Stimulated activated CD8-positive, alpha-beta memory T cell treated with anti-CD3 and anti-CD28 coated beads, Interleukin-2, amount 100 ng/mL, for 1 hour (primary cell): ENCODE measurements at places on chromosomes 12 and 14.

GRCh38 chr12:120736404-120737331 lies 11.0 kb downstream of the ACADS start:
- no peak for DNase-seq

GRCh38 chr14:103016071-103016470 lies 41.3 kb downstream of the CDC42BPB start:
- DNase-seq, result no peak

- no peak for DNase-seq
Measured at GRCh38 chr14:88929656-88930436, 105.4 kb downstream of the TTC8 start.

- no peak for DNase-seq
Measured at GRCh38 chr12:2691006-2691344, 103.8 kb upstream of the FKBP4 start.

DNA sequence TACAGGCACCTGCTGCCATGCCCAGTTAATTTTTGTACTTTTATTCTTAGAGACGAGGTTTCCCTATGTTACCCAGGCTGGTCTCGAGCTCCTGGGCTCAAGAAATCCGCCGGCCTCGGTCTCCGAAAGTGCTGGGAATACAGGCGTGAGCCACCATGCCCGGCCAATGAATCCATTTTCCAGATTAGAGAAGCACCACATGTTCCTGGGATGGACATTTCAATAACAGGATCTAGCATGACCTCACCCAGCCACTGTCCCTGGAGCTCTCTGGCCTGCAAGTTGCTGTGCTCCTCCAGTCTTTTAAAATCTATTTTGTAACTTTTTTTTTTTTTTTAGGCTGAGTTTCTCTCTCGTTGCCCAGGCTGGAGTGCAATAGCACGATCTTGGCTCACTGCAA lies 2.2 kb downstream of the GPR132 start:
- DNase-seq, result no peak

DNA sequence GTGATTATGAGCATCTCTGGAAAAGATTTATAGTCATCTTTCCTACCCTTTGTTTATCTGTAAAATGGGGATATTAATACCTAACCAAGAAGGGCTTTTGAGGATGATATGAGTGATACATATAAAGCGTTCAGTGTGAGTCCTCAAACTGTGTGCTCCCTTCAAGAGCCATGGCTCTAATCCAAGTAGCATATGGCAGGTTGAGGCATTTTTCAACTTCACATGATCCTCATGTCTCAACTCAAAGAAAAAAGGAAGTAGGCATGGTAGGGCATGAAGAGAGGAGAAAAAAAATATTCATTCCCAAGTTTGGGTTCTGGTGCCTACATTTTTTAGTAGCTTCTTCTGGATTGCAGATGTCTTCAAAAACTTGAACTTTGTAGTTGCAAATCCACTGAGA lies 286.3 kb upstream of the ATP2B1 start:
- no peak for DNase-seq

- no peak for DNase-seq
Measured at GRCh38 chr14:94427016-94427613, 25.5 kb downstream of the SERPINA11 start.

DNA sequence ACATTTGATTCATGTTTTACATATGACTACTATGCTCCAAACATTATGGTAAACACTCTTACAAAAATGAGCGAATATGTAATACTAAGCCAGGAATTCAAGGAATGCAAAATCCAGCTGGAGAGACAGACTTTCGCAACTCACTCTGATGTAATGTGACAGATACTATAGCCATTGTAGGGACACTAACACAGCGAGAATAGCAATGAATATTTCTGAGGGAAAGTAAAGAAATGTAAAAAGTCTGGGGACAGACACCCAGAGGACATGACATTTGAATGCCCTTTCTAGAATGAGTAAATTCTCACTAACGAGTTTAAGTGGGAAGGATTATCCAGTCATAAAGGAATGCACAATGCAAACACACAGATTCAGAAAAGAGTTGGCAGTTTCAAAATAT lies 121.9 kb downstream of the PIK3C2G start:
- DNase-seq, result no peak

DNA sequence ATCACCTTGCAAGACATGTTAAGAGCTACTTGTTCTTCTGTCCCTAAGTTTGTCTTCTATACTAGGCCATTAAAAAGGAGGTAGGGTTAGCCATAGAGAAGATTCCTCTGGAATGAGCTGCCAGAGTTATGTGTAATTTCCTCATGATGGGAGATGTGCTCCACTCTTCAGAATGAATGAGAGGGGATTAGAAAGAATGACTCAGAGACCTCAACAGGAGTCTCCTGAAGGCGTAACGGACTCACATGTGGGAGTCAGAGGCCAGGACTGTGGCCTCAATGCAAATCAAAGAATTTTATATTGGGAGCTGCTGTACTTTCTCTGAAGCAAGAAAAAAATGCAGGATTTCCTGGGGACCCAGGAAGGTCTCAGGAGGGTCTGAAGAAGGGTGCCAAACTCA lies 87.8 kb upstream of the ATXN7L3B start:
- no peak for DNase-seq

GRCh38 chr12:76031081-76031413 lies 529 bp downstream of the PHLDA1 start:
- no peak for DNase-seq

GRCh38 chr14:76719666-76720065 lies 41.6 kb upstream of the VASH1 start:
- no peak for DNase-seq

DNA sequence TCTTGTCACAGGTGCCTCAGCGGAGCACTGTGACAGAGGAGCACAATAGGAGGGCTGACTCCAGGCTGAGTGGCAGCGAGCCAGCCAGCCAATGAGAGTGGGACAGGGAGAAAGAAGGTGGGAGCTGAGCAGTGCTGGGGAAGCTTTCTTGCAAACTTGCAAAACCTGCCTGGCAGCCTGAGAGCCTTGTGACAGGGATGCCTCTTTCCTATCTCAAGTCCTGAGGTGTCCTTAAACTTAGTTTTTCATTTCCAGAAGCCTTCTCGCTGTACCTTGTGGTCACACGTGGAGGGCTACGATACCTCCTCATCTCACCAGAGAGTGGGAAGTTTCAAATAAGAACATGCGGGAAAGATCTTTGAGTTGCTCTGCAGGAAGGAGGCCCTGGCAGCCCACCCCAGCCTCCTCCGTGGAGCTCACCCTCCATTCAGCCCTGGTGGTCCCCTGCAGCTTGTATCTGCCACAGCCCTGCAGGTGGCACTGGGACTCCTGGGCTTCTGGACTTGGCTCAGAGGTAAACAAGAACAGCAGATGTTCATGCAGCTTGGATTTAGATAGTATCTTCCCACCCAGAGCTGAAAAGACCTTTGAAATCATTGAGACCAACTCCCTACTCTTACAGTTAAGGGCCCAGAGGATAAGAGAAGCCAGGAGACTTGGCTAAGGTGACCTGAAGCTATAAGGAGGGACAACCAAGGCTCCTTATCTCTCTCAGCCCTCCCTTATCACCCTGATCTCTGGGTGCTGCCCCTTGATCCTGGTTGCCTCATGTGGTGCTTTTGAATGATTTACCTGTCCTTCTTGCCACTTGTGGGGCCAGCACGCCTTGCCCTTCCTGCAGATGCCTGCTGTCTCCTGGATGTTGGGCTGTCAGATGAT lies 153.5 kb upstream of the MAX start:
- no peak for DNase-seq
